Uterus (tissue), 4 donors: ENCODE measurements at places on chromosomes 6 and 20. TPM values are rescaled to one million over a fixed set of nuclear protein-coding genes. Genes with fewer than 3 reads are reported as not detected.

- no peak overlapping the region for H3K27ac ChIP-seq
- no peaks in the 10 kb centered on the region for H3K27me3 ChIP-seq
- DNase-seq = no peak
- no peaks in the 10 kb centered on the region for H3K36me3 ChIP-seq
Observed at GRCh38 chr6:161908872-161909271, 635.0 kb upstream of the AGPAT4 start.

DNA sequence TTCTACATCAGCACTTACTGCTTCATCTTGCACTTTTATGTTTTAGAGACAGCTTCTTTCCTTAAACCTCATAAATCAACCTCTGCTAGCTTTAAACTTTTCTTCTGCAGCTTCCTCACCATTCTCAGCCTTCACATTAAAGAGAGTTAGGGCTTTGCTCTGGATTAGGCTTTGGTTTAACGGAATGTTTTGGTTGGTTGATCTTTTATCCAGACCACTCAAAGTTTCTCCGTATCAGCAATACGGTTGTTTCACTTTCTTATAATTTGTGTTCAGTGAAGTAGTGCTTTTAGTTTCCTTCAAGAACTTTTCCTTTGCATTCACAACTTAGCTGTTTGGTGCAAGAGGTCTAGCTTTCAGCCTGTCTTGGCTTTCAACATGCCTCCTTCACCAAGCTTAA, 40.4 kb downstream of the DNAAF9 start:
- H3K27me3 ChIP-seq = no peaks in the 10 kb centered on the region
- H3K36me3 ChIP-seq = no peaks in the 10 kb centered on the region
- H3K4me3 ChIP-seq = no peak overlapping the region
- H3K4me1 ChIP-seq = no peaks in the 10 kb centered on the region
- H3K27ac ChIP-seq = no peak overlapping the region
- DNase-seq = no peak

The OOEP gene
- total RNA-seq = not detected

DNA sequence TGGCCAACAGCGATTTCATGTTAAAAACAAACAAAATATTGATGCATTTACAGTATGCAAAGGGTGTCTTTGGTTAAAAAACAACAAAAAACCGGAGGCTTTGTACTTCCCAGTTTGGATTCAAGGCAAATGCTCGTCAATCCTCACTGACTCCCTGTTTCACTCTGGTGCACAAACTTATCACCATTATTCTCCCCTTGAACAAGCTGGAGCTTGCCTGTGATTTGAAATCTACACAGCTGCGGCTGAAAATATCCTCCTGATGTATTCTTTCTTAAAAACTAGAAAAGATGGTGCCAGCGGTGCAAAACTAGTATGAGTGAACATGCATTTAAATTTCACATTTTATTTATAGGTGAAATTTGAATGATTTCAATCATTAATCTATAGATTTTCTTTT, 3.3 kb downstream of the PERP start:
- DNase-seq = no peak
- no peaks in the 10 kb centered on the region for H3K4me1 ChIP-seq
- no peaks in the 10 kb centered on the region for H3K27me3 ChIP-seq

The MEI4 gene
- total RNA-seq = not detected
